ENCODE measurements at places on chromosomes 2 and 18.

- DNase-seq, result no peak
These were observed 104.8 kb downstream of the MTCL1 start for GRCh38 chr18:8810157-8810556.

- DNase-seq, result no peak
These were observed 134.7 kb downstream of the TMEM163 start for GRCh38 chr2:134583997-134584520.

DNA sequence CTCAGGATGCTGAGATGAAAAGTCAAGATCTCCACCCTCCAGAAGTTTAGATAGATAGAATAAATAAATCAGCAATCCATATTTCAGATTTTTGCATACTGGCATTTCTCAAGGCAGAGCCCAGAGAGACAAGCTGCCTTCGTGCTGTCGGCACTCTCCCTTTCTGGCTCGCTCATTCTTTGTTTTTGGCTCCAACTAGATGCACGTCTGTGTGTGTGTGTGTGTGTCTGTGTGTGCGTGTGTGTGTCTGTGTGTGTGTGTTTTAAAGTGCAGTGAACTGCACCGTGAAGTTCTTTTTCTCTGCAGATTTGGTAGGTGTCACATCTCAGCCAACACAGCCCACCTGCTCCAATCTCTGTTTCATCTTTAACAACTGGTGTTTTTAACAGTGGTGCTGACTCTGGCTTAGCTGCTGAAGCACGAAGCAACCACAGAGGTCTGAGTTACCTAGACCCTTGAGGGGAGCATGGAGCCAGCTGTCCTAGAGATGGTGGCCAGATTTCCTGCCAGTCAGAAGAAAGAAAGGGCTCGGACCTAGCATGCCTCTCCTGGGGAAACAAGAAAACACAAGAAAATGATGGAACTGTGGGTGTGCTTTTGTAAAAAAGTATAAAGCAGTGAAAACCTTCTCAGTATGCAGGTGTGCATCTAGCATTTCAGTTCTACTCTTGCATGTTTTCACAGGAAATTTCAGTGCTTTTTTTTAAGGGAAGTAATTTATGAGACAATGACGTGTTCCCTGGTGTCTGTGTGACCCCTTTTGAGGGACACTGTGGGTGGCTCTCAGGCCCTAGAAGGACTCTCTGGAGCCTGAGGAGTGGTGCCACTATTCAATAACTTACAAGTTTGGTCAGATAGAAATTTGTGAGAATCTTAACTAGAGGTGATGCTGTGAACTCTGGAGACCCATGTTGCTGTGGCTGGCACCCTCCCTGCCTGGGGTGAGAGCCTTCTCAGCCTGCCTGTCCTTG, 364.3 kb downstream of the RNF144A start:
- DNase-seq, result no peak

DNA sequence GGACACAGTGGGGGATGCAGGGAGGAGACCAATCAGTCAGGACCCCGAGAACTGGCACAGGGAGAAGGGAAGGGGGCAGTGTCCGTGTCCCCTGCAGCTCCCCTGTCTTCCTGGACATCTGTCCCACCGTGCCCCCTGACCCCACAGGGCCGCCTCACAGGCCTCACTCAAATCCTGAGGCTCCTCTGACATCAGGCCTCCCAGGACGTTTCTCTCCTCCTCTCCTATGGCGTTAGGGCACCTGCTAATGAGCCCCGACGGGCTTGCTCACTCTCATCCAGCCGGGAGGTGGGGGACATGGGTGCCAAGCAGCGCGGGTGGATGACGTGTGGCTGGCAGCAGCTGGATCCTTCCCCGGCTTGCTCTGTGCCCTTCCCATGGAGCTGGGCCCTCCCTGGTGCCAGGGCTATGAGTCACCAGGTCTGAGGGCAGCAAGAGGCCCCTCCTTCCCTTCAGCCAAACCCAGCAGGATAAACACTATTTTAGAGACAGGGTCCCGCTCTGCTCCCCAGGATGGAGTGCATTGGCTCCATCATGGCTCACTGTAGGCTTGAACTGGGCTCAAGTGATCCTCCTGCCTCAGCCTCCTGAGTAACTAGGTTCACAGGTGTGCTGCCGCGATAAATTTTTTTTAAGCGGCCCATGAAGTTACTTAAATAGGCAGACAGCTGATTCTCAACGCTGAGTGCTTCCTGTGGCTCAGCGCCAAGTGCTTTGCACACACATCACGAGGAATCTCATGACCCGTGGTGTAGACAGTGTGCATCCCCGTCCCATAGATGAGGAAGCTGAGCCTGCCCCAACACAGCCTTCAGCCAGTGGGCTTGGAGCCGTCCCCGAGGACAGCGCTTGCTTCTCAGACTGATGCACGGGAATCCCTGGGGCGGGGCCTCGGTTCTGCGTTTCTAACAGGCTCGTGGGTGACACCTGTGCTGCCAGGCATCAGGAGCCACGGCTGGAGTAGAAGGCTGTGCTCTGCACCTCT, 64.5 kb upstream of the HDAC4 start:
- DNase-seq, result no peak

- DNase-seq, result no peak
These were observed 659 bp upstream of the COX5B start for GRCh38 chr2:97645112-97645694.

DNA sequence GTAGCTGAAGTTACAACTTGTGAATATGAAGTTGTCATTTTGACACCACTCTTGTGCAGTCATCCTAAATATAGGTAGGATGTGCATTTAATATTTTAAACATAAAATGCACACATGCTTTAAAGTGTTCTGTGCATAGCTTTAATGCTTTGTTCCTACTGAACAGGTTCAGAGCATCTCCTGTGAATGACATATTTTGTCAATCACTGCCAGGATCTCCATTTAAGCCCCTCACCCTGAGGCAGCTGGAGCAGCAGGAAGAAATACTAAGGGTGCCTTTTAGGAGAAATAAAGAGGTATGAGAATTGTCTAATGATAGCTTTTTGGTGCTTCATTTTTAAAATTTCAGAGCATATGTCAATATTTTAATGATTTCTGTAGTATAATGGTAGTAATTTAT, 14.7 kb downstream of the ERLEC1 start:
- DNase-seq, result no peak

DNA sequence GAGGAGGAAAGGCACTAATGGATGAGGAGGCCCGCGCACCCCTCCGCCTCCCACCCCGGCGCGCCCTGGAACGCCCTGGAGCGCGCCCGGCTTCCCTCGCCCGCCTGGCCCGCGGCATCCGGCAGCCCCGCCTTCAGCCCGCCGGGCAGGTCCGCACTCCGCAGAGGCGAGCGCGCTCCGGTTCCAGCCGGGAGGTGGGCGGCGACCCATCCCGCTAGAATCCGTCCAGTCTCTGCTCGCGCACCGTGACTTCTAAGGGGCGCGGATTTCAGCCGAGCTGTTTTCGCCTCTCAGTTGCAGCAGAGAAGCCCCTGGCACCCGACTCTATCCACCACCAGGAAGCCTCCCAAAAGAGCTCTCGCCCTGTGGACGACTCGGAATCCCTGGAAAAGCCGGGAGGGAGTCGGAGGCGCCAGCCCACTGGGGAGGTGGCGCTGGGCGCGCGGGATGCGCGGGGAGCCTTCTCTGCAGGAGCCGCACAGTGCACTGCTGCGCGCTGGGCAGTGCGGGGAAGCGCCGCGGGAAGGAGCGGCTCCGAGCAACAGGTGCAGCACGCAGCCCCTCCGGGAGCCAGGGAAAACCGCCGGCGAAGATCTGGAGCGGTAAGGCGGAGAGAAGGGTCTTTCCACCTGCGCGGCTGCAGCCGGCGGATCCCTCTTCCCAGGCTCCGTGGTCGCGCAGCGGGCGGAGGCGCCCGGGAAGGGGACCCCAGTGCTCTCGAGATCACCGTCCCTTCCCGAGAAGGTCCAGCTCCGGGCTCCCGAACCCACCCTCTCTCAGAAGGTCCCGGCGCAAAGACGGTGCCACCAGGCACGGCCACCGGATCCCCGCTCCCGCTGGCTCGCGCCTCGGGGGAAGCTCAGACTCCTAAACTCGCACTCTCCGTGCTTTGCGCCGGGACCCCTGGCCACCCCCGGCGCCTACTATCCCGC, at the start of gene GALR1:
Gene GALR1, plus strand, starts transcription at position 280 of the 932 bp plus-strand sequence. CDS start 701 bp downstream, outside the sequence.
- no peak for DNase-seq

DNA sequence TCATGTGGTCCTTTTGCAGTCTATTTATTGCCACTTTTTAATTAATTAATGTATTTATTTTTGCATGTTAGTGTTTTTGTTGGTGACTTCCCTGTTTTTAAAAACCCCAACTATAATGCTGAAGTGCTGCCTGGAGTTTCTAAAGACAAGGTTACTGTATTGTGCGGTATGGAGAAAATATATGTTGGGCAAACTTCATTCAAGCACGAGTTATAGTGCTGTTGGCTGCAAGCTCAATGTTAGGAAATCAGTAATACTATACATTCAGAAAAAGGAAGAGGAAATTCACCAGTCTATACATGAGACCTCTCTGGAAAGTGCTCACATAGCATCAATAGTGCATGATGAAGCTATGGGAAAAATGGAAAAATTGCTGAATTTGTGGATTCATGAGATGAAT, 15.4 kb upstream of the RBMS1 start:
- no peak for DNase-seq

- DNase-seq, result no peak
These were observed 3.4 kb upstream of the DUSP2 start for GRCh38 chr2:96148410-96149217.

DNA sequence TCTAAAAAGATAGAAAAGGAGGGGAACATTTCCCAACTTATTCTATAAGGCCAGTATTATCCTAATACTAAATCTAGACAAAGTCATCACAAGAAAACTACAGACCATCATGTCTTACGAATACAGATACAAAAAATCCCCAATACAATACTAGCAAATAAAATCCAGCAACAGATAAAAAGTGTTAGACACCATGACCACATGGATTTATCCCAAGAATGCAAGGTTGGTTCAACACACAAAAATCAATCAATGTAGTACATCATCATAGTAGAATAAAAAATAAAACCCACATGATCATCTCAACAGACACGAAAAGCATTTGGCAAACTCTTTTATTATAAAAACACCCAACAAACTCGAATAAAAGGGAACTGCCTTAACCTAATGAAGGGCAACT, 18.5 kb downstream of the SLC66A2 start:
- no peak for DNase-seq

DNA sequence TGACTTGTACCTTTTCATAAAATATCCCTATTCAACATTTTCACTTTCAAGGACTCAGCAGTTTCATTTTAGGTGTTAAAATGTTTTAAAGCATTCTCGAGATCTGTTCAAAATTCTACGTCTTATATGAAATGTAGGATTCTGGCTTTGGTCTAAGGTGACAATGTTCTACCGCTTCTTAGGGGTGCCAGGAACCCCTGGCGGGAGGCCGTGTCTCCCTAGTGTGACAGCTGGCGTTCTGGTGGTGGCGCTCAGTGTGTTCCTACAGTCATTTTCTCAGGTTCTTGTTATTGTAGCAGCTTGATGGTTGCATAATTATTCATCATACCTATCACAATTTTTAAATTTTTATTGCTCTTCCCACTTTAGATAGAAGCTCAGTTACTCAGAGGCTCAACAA, 204.6 kb downstream of the AGAP1 start:
- DNase-seq, result no peak

Measured in NCI-H526 treated with DMSO at 0.1 percent for 48 hours (cell line).